CD4-positive, alpha-beta T cell (primary cell): ENCODE measurements at places on chromosomes 5 and 9.

DNA sequence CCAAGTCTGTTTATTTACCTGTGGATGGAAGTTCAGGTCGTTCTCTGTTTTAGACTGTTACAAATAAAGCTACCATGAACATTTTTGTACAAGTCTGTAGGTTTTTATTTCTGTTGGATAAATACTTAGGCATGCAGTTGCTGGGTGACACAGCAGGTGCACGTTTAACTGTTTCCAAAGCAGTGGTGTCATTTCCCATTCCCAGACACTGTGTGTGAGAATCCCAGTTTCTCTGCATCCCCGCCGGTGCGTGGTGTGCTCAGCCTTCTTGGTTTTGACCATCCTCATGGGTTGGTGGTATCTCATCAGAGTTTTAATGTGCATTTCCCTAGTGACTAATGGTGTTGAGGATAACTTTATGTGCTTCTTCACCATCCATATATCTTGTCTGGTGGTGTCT lies 27.2 kb downstream of the AHRR start:
- no peak for DNase-seq

DNA sequence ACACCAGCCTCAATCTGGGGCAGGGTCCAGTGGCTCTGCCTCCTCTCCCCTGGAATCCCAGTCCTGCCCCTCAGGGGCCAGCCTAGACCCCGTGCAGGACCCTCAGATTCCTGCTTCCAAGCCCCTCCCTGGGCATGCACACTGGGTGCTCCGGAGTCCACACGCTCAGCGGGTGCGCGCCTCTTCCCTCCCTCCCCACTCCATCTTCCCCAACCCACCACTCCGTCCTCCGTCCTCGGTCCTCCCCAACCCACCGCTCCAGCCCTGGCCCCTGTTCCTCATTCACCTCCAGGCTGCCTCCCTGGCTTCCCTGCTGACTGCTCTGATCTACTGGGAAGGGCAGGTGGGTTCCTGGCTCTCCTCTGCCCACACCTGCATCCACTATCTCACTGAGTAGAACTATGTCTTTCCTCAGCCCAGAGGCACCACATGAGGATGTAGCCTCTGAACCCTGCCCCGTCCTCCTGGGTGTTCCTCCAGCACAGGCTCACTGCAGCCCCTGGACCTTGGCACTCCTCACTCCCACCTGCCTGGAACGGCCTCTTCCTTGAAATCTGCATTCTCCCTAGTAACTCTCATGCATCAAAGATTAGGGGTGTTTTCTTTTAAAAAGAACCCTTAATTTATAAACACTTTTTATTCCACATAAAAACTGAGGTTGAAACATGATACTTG lies 92.8 kb downstream of the CAMSAP1 start:
- no peak for DNase-seq

DNA sequence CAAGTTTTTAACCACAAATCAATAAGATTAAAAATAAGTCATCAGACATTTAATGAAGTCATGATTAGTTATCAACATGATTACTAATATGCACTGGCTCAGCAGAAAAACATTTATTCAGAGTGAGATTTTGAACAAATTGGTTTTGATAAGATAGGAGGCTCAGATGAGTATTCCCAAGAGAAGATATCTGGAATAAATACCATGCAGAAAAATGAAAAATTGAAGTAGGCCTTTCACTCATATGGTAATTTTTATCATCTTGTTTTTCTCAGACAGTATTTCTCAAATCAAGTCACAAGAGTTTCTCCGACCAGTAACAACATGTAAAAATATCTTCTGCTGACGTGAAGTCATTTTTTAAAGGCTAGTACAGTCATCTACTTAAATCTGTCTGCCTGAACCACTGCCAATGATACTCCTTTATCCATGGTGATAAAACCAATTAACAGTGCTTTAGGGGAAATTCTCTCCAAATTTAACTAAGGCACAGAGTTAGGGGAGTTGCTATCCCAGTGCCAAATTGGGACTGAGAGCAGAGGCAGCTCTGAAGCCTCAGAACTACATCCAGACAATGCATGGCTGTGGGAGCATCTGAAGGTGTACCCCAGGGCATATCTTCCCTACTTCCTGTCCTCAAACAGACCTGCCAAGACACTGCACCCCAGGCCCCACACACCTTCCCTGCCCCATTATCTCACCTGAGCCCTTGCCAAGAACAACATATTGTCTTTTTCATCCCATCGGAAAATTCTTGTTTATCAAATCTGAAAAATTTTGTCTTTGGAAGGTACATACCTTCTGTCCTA lies 105.5 kb upstream of the TSLP start:
- no peak for DNase-seq

- peak; percentile 34 for DNase-seq
Measured at GRCh38 chr5:77935506-77936364, 159.6 kb upstream of the TBCA start.

- no peak for DNase-seq
Measured at GRCh38 chr9:130380920-130381469, 63.8 kb upstream of the ASS1 start.

GRCh38 chr5:172347496-172348052 lies 64.0 kb upstream of the UBTD2 start:
- no peak for DNase-seq

- DNase-seq = no peak
Measured at GRCh38 chr9:92639124-92639523, 30.8 kb downstream of the IPPK start.
